ENCODE measurements at places on chromosomes 12 and 14. TPM values are rescaled to one million over a fixed set of nuclear protein-coding genes. Genes with fewer than 3 reads are reported as not detected.

Gene PPP4R4
- total RNA-seq, result 10.0 TPM

Gene LRP10
- total RNA-seq, result 94.0 TPM

Gene SERPINA10
- not detected for total RNA-seq

Gene SERPINA9
- total RNA-seq, result not detected

Gene GPR162
- total RNA-seq, result 7.6 TPM

Gene CIDEB
- 30.4 TPM for total RNA-seq

Gene IPO8
- total RNA-seq, result 49.6 TPM

Gene DBX2
- total RNA-seq, result not detected

Gene DPF3
- total RNA-seq, result 34.4 TPM

Gene RFLNA
- total RNA-seq, result 8.7 TPM

Gene SLC17A8
- total RNA-seq, result 0.34 TPM

Gene TDRD9
- 0.87 TPM for total RNA-seq

- DNase-seq, result no peak
Measured at GRCh38 chr12:78566456-78566855, 298.1 kb upstream of the SYT1 start.

DNA sequence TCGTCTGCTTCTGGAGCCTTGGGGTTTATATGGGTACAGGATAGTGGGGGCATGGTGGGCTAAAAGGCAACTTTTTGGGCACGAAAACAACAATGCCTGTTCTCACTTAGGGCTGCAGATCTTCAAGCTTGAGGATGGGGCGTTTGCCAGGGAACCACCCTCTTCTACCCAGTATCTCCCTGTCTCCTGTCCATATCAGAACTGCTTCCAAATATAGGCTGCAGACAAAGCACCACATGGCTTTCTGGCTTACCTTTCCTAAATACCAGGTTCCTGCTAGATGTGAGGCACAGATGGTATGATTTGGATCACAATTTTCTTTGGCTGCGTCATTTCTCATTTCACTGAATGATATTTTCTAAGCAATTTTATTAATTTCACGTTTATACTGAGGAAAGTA lies 70.4 kb downstream of the CMAS start:
- DNase-seq, result no peak

DNA sequence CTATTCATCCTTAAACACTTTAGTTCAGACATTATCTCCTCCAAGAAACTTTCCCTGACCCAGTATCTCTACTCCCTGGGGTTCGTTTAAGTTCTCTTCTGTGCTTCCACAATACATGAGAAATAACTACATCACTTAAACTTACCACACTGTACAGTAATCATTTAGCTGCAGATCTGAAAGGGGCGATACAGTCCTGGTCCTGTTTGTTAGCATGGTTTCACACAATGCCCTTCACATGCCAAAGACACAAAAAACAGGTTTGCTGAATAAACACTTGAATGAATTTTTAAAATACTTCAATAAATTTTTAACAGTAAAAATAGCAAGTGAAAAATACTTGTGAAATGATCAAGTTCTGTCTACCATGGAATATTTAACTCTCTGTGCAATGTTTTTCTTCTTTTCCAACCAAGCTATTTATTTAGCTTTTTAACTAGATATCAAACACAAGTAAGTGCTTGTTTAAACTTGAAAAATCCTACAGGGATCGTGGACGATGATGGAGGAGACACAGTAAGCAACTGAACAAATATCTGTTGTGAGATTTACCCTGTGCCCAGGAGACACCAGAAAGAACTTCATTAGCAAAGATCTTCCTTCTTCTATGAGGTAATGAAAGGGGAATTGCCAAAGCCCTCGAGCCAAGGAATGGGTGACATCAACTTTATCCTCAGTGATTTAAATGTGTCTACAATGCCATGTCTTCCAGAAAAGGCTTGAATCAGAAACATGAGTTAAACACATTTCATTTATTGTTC lies 255.6 kb upstream of the GRIP1 start:
- DNase-seq, result no peak

- DNase-seq, result peak; percentile 18
Measured at GRCh38 chr12:7806863-7807487, 17.8 kb downstream of the NANOG start.

- DNase-seq, result no peak
Measured at GRCh38 chr14:63910583-63911363, 58.0 kb downstream of the SYNE2 start.

DNA sequence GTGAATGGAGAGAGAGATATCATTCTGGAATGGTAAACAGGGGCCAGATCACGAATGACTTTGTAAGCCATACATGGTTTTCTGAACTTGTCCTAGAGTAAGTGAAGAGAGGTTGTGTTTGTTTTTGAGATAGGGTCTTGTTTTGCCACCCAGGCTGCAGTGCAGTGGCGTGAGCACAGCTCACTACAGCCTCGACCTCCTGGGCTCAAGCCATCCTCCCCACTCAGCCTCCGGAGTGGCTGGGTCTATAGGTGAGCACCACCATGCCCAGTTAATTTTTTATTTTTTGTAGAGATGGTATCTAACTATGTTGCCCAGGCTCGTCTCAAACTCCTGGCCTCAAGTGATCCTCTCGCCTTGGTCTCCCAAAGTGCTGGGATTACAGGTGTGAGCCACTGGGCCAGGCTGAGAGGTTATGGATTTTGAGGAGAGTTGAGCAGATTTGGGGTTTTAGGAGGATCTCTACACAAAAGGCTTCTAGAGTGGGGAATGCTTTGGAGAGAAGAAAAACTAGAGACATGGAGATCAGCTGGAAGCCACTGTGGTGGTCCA lies 19.7 kb upstream of the GPRC5A start:
- DNase-seq, result no peak

GRCh38 chr12:115323223-115323905 lies 639.4 kb upstream of the TBX3 start:
- DNase-seq, result no peak

- DNase-seq, result no peak
Measured at GRCh38 chr12:58860788-58861240, 59.5 kb downstream of the LRIG3 start.

DNA sequence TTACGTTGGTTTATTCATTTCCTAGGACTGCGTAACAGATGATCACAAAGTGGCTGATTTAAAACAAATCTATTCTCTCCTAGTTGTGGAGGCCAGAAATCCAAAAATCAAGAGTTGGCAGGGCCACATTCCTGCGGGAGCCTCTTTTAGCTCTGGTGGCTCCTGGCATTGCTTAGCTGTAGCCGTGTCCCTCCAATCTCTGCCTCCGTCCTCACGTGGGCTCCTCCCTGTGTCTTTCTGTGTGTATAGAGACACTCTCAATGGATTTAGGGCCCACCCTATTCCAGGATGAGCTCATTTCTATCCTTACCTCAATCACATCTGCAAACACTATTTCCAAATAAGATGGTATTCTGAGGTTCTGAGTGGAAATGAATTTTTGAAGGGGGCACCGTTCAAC lies 42.5 kb downstream of the KCTD10 start:
- no peak for DNase-seq

- peak; percentile 99 for DNase-seq
Measured at GRCh38 chr14:22929104-22929960, at the start of gene PRMT5. TSS of gene PRMT5 (minus strand) at chr14:22929376. CDS start at chr14:22929361, 15 bp downstream.

GRCh38 chr14:46940611-46941010 lies 289.0 kb upstream of the RPL10L start:
- DNase-seq, result no peak

DNA sequence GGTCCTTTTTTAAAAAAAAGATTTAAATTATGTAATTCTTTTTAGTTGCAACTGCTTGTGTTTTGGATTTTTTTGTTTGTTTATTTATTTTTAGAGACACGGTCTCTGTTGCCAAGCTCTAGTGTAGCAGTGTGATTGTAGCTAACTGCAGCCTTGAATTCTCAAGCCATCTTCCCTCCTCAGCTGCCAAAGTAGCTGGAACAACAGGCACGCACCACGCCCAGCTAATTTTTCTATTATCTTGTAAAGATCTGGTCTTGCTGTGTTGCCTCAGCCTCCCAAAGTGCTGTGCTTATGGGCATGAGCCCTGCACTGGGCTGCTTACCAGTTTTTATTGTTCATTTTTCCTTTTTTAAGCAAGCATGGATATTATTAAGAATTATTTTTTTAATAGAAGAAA lies 10.6 kb upstream of the ART4 start:
- no peak for DNase-seq

DNA sequence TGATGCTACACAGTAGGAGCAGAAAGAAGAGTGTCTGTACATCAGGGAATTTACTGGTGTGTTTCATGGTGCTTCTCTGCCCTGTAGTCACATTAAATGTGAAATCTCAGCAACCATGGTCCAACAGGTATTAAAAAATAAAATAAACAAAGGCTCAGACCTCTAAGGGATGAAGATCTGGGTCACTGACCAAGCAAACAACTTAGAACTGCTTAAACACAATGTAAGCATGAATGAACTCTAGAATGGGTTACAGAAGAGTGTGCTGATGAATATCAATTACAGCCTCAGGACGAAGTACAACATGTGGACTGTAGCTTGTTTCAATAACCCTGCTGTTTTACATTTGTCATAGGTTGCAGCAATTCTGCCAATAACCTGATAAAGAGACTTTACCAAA lies 47.4 kb downstream of the SLC35F4 start:
- no peak for DNase-seq

GRCh38 chr14:69423279-69423678 lies 24.8 kb downstream of the SLC39A9 start:
- no peak for DNase-seq

GRCh38 chr14:82047777-82048470 lies 514.3 kb upstream of the SEL1L start:
- DNase-seq, result no peak

DNA sequence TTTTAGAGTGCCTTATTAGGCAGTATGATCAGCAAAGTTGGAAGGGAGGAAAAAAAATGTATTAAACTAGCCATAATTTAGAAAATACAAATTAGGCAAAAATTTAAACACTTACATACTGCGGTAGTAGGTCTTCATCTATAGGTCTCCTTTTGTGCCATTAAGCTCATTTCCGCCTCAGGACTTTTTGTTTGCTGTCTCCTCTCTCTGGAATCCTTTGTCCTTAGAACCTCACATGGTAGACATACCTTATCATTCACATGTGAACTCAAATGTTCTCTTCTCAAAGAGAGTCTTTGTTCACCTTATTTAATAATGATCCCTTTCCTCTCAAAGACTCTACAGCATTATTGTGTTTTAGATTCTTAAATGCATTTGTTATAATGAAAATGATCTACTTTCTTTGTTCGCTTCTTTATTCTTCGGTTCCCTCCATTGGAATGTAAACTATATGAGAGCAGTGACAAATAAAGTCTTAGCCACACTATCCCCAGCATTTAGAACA lies 14.7 kb downstream of the FANCM start:
- DNase-seq, result no peak

DNA sequence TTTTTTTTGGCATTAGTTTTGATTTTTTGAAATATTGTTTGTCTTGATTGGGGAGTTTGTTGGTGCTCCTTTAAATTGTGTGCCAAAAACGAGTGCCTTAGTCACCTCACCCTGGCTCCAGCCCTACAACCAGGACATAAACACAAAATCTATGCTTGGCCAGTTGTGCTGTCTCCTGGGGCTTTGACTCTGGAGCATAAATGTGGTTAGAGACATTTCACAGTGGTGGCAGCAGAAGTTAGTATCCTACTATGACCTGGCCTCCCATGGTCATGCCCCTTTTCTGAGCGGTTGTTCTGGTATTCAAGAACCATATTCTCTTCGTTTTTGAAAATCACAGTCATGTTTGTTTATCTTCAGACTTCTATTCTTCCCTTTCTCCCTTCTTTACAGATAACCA lies 70.7 kb upstream of the PSMA6 start:
- no peak for DNase-seq

DNA sequence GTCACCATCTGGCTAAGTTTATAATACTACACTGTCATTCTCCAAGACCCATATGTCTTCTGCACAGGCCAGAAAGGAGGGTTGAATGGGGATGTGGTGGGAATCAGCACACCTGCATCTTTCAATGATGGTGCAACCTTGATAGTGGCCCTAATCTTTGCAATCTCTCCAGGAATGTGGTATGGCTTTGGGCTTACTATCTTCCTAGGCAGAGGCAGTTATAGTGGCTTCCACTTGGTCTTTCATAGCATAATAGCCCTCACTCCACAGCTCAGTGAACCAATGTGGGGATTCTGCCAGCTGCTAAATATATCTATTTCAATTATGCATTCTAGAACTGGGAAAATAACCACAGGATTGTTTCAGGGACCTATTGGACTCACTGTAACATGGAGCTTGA lies 61.8 kb upstream of the ATP2B1 start:
- no peak for DNase-seq

DNA sequence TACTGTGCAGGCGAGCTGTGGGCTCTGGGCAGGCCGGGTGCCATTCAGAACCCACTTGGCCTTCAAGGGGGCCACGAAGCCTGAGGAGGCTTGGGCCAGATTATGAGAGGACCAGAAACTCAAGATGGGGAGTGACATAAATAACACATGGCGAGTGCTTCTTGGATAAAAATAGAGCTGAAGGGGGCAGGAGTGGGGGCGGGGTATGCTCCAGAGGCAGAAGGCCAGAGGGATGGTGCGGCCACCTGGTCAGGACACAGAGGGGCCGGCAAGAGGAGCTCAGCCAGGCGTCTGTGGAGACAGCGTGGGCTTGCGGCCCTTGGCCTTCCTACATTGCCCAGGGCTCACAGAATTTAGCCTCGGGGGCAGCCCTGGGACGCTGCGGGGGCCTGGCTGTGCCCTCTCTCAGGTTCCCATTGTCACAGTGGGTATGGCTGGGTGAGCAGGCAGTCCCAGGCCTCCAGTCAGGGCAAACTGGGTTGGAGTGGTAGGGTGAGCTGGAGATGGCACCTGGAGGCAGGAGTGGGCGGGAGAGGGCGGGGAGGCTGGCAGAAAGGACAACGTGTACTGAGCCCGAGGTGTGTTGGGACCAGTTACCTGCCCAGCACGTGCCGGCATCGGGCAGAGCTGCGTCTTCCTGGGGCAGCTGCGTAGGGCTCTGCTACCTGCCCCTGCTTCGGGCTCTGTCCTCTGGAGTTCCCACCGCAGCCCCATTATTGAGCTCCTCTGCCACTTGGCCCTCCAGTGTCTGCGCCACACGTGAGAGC lies 7.4 kb upstream of the SLC25A29 start:
- no peak for DNase-seq

GRCh38 chr12:69163681-69164362 lies 75.5 kb upstream of the CPSF6 start:
- DNase-seq, result no peak

DNA sequence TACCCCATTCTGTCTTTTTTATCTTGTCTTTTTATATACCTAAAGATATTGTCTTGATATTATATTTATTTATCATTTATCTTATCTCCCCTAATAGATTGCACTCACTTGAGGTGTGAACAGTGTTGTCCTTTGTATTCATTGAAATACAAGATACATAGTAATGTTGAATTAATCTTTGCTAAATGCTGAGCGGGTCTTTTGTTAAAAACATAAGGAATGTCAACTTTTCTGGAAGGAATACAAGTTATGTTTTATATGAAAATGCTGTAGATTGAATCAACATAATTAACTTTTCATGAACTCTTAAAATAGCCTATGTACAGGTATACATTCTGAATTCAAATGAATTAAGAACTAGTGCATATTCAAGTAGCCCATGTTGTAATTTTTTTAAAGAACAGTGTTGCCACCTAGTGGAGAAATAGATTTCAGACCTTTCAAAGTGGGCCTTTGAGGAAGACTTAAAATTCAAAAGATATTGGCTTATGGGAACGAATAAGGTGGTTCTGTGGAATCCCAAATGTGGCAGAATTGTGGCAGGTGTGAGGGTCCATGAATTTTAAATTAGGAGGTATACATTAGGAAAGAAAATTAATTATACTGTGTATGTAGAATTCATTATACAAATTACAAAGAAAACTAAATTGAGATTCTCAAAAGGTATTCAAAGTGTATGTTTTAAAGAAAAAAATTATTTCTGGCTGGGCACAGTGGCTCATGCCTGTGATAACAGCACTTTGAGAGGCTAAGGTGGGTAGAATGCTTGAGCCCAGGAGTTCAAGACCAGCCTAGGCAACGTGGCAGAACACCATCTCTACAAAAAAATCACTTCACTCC lies 19.1 kb downstream of the BBOF1 start:
- DNase-seq, result no peak
